ENCODE measurements at places on chromosomes 12 and 14. TPM values are rescaled to one million over a fixed set of nuclear protein-coding genes. Genes with fewer than 3 reads are reported as not detected.

KRT78 gene
- not detected for total RNA-seq

DNA sequence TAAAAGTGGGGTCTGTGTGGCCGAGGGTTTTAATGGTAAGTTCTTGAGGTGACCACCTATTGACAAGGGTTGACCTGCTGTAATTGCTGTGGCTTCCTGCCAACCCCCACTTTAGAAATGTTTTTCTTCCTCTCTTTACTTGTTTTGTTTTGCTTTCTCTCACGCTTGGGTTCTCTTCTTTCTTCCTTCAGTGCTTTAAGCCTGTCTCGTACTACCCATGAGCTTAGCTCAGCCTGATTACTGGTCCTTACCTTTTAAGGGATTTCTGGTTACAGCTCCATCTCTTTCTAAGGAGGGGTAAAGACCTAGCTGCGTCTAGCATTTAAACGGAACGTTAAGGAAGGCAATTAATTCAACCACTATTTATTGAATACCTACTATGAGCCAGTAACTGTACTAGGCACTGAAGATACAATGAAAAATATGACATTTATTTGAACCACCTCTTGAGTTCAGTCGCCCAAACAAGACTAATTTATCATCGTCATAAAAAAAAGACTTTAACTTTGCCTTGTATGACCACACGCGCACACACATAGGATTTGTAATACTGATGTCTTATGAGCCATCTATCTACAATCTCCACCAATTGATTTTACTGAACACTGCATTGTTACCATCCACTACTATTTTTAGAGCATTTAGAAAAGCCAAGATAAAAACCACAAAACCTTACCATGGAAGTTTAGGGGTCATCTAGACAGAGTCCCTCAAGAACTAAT lies 888 bp upstream of the PPP1R12A start:
- H3K4me1 ChIP-seq, result peaks cover 6% of the 10 kb centered on the region
- no peaks in the 10 kb centered on the region for H3K36me3 ChIP-seq

DNA sequence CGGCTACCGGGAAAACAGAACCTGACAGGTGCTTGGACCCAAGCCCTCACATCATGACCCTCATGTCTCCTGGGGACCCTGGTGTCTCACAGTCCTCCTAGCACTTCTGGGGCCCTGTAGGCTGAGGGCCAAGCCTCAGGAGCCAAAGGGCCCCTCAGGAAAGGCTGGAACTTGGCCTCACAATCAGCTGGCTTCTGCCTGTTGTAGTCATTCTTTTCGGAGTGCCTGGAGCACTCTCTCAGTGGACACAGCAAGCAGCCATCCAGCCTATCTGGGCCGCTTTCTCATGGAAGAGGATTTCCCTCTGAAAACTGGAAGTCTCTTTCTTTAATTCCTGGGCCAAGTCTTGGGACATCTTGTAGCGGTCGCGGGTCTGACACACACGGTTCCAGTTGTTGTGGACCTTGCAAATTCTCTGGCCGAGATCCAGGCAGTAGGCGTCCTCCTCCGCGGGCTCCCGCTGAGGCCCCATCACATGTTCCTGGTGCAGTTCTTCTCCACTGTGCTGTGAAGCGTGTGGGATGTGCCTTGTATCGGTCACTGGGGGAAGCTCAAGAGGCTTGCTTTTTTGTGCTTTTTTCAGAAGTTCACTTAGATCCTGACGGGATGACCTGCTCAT lies 169.3 kb downstream of the EMP1 start:
- H3K4me1 ChIP-seq, result no peaks in the 10 kb centered on the region
- no peak overlapping the region for H3K27ac ChIP-seq
- no peak overlapping the region for H3K4me3 ChIP-seq
- H3K36me3 ChIP-seq, result no peaks in the 10 kb centered on the region
- DNase-seq, result no peak

GRCh38 chr14:93889739-93890483 lies 37.2 kb upstream of the FAM181A start:
- H3K27me3 ChIP-seq, result peaks cover 24% of the 10 kb centered on the region
- no peak overlapping the region for H3K27ac ChIP-seq
- peaks cover 3% of the 10 kb centered on the region for H3K4me1 ChIP-seq
- no peak for DNase-seq
- no peak overlapping the region for H3K4me3 ChIP-seq

DNA sequence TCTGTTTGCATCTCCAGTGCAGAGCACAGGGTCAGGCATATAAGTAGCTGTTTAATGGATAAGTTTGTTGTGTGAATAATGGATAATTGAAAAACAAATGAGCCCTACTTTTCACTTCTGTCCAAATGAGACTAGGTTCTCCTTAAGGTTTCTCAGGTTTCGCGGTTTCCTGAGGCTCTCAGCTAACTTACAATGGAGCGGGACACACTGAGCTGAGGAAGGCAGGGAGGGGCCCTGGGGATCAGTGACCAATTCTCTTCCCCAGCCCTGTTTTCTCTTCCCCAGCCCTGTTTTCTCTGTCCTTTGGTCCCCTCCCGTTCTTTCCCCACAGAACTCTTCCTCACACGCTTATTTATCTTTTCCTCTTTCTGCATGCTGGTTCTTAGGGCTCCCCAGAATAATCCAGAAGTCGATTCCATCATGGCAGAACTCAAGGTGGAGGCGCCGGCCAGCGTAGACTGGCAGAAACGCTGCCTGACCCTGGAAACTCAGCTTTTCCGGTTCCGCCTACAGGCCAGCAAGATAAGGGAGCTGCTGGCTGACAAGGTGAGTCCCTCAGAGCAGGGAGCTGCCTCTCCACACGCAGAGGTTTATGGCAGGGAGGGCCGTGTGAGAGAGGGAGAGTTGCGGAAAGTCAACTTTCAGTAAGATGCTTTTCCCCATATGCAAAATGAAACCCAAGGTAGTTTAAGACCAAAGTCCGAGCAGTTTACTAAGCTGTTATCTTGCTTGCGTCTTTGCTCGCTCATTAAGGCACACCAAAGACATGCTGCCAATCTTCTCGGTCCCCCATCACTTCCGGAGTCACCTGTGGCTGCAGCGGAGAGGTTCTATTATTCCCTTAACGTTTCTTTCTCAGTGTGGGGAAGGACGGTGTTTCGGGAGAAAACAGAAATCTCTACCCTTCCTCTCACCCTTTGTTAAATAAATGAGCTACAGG lies 8.6 kb downstream of the PLEKHH1 start:
- H3K4me3 ChIP-seq, result peak overlapping the region; percentile 27
- H3K27ac ChIP-seq, result no peak overlapping the region
- DNase-seq, result peak; percentile 40

GRCh38 chr14:79661752-79662151 lies 549.6 kb downstream of the DIO2 start:
- H3K4me3 ChIP-seq, result no peak overlapping the region
- no peaks in the 10 kb centered on the region for H3K27me3 ChIP-seq
- H3K4me1 ChIP-seq, result no peaks in the 10 kb centered on the region
- DNase-seq, result no peak
- no peak overlapping the region for H3K27ac ChIP-seq

DNA sequence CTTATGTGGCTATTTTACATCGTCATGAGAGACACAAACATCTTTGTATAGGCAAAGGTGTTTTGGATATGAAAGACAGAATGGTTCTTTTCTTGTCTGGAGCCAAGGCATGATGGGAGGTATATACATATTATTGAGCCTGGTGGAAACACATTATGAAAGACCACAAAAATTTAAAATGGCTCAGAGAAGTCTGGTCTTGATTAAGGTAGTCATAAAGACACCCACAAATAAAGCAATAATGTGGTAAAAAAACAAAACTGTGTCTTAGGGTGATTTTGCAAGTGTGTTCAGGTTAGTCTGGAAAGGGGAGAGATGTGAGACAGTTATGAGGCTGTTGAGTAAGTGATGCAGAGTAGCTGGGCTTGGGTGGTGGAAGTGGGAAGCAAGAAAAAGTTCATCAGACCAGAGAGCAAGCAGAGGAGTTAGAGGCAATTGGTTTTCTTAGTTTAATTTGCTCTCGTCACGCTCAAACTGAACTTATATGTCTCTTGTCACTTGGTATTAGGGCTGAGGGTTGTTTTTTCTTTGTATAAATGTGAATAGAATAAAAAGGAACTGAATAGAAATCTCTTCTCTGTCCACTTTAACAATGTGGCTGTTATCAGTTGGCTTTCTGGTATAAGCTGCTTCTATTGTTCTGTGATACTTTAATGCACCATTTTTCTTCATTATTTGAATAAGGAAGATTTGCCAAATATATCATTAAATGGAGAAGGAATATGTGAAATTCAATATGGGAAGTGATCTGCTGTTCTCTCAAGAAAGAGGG lies 115.0 kb downstream of the AKAP6 start:
- H3K27me3 ChIP-seq, result no peaks in the 10 kb centered on the region
- H3K27ac ChIP-seq, result no peak overlapping the region
- DNase-seq, result no peak

GRCh38 chr12:48557919-48558318 lies 11.9 kb downstream of the LALBA start:
- DNase-seq, result no peak
- H3K4me1 ChIP-seq, result no peaks in the 10 kb centered on the region
- H3K4me3 ChIP-seq, result no peak overlapping the region
- H3K27ac ChIP-seq, result no peak overlapping the region
- no peaks in the 10 kb centered on the region for H3K27me3 ChIP-seq

DNA sequence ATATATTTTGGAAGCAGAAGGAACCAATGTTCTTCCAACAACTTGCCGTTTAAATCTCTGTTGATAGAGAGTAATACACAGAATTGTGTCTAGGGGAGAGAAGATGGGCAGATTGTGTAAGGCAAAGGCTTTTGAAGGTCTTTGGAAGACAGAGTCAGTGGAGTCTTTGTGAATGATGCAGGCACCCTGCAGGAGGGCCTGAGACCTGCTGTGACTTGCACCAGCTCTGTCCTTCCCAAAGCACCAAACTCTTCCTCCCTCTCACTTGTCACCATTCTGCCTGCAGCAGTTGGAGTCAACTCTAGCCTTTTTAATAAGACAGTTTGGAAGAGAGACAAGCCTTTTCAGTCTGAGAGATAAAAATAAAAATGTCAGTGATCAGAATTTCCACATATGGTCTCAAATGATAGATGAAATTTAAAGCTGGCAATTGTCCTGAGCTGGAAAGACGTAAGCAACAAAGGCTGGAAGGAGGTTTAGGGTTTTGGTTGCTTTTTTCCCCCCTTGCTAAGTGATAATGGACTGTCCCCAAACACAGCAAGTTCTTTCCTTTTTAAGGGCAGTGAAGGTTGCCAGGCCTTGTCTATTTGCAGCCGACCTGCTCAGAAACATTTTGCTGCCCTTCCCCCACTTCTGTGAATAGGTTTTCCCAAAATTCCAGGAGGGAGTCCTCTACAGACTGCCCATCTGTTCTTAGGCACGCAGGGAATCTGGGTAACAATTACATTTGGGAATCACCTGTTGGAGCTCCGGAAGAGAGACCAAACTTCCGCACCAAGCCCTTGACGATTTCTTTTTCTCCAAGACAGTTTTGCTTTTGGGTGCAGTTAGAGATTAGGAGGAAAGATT lies 103.0 kb upstream of the NTF3 start:
- no peak overlapping the region for H3K27ac ChIP-seq
- no peak overlapping the region for H3K4me3 ChIP-seq
- no peaks in the 10 kb centered on the region for H3K4me1 ChIP-seq
- no peaks in the 10 kb centered on the region for H3K27me3 ChIP-seq
